ENCODE measurements at places on chromosomes 13 and 19. TPM values are rescaled to one million over a fixed set of nuclear protein-coding genes. Genes with fewer than 3 reads are reported as not detected.

Gene ARRDC2
- total RNA-seq = 16.6 TPM

Gene LILRA5
- total RNA-seq = 0.66 TPM

- peak; percentile 51 for DNase-seq
Observed at GRCh38 chr19:3075605-3076431, 13.5 kb upstream of the TLE5 start.

Gene TYROBP
- total RNA-seq = 26.2 TPM

GRCh38 chr13:99279637-99280036 is 21.5 kb upstream of the GPR18 start:
- DNase-seq = no peak

Gene BCAM
- total RNA-seq = 91.9 TPM

DNA sequence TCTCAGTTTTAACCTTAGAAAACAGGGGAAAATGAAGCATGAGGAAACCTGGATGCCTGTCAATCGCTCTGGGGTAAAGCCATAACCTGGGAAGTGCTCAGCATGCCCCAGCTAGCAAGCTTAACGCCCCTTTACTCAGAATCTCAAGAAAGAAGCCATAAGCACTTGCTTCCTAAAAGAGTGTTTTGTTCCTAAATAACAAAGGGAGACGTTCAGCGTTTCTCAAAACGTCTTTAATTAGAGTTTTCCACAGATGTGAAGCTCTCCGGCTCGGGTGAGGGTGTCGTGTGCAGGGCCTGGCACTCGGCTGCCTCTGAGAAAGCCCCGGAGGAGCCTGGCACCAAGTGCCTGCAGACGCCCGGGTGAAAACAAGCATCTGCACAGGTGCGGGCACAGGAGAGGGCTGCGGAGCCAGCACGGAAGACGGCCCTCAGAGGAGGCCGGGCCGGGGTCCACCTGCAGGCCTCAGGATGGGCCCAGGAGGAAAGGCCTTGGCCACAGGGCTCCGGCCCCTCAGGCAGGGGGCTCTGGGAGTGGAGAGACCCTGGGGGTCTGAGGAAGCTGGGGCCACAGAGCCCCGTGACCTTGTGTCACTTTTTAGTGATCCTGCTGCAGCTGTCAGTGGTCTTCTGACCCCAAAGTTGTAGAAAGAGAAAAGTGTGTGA is 6.2 kb downstream of the GAS6 start:
- no peak for DNase-seq

DNA sequence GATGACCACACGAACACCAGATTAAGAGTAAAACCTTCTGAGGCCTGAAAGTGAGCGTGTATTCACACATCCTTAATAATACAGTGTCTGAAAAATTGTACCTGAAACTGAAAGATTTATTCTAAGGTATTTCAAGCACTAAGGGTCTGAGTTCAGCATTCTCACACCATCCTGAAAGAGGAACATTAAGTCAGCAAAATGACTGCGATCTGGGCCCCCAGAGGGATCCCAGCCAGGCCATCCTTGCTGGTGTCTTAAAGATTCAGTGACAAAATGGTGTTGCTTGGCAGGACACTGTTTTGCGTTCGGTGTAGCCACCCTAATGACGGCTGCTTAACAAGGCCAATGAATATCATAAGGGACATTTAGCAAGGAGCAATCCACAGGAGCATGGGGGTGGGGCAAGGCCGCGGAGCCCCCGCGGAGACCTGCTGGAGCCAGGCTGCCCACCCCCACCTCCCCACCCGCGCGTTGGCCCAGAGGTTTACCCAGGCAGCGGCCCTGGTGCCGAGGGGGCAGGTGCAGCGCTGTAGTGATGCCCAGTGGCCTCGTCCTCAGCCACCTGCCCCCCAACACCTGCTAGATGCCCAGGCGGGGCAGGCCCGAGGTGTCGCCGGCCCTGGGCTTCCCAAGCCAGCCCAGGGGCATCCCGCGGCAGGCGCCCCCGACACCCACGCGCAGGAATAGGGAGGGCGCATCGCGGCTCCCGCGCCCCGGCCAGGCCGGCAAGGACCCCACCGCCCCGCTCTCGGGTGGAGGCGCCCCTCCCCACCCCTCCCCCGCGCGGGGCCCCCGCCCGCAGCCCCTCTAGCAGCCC is 742 bp downstream of the NALCN start:
- DNase-seq = no peak

Gene GFY
- total RNA-seq = 0.14 TPM

DNA sequence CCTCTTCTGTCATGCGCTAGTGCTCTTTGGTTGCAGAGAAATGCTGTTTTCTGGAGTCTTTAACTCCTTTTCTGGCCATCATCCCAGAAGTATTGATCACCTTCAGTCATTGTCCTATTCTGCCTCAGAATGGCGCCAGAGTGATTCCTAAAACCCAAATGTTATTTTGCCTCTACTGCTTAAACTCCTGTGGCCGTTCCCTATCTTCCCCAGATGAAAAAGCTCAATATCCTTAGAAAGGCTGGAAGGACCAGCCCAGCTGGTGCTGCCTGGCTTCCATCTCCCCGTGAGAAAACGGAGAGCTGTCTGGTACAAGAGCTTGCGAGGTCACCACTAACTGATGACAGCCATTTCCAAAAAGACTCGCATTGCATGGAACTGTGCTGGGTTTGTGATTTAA is 179.1 kb downstream of the RBM26 start:
- no peak for DNase-seq

Gene KIR3DL1
- not detected for total RNA-seq

- no peak for DNase-seq
Observed at GRCh38 chr13:109275852-109276251, 510.5 kb downstream of the IRS2 start.

Gene DIRAS1
- 195 TPM for total RNA-seq

- DNase-seq = no peak
Observed at GRCh38 chr13:43088093-43088511, 64.7 kb downstream of the DNAJC15 start.

GRCh38 chr19:6260376-6260775 is 19.4 kb downstream of the MLLT1 start:
- no peak for DNase-seq

Gene CGB2
- total RNA-seq = not detected

Gene UBL3
- 25.2 TPM for total RNA-seq

Gene HS6ST3
- 2.0 TPM for total RNA-seq

DNA sequence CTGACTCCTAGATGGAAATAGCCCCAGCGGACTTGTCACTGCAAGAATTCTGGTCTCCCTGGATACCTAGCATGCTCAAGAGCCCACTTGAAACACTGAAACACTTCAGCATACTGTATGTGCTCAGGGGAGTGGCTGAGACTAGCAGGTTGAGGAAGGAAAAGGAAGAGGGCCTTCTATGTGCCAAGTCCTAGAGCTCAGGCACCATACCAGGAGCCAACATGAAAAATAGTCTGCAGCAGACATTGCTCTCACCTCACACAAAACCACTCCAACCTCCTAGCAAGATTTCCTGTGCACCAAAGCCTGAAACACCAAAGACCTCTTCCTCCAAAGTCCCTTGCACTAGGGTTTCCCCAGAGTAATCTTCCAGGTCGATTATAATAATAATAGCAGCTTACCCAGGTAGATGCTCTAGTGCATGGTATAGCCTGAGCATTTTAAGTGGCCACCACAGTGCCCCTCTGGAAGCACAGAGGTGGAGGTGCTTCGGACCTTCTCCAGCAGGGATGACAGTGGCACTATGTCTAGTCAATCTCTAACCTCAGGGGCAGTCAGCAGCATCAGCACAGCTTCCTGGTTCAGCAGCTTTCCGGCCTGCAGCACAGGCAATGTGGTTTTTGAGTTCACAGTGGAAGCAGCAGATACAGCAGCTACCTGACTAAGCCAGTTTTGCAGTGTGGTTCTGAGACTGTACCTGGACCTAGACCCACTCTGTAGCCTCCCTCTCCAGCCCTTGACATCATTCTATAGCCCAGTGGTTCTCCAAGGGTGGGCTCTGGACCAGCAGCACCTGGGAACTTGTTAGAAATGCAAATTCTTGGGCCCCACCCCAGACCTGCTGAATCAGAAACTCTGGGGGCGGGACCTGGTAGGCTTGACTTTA is 45.6 kb upstream of the UBE2L5 start:
- no peak for DNase-seq

- no peak for DNase-seq
Observed at GRCh38 chr13:111486801-111487200, 166.4 kb downstream of the TEX29 start.

Gene LCP1
- total RNA-seq = 14.1 TPM

Gene TNFSF9
- 0.38 TPM for total RNA-seq

DNA sequence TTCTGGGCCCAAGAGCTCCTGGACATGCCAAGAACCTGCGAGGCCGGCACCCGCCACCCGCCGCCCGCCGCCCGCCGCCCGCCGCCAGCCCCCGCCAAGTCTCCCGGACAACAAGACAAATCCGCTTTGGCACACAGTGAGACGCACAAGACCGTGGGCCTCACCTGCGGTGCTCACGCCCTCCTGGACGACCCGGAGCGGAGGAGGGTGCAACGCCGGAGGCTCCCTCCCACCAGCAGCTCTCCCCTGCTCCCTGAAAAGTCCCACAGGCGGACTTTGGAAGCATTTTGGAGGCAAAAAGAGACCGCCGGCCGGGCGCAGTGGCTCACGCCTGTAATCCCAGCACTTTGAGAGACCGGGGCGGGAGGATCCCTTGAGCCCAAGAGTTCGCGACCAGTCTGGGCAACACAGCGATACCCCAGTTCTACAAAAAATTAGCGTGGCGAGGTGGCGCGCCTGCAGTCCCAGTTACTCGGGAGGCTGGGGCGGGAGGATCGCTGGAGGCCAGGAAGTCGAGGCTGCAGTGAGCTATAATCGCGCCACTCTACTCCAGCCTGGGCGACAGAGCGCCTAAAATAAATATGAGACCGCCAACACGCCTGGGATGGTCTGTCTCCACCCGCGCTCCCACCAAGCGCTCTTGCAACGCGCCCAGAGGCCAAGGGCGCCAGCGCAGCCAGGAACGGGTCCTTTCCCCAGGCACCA is 783 bp downstream of the RHPN2 start:
- DNase-seq = no peak

DNA sequence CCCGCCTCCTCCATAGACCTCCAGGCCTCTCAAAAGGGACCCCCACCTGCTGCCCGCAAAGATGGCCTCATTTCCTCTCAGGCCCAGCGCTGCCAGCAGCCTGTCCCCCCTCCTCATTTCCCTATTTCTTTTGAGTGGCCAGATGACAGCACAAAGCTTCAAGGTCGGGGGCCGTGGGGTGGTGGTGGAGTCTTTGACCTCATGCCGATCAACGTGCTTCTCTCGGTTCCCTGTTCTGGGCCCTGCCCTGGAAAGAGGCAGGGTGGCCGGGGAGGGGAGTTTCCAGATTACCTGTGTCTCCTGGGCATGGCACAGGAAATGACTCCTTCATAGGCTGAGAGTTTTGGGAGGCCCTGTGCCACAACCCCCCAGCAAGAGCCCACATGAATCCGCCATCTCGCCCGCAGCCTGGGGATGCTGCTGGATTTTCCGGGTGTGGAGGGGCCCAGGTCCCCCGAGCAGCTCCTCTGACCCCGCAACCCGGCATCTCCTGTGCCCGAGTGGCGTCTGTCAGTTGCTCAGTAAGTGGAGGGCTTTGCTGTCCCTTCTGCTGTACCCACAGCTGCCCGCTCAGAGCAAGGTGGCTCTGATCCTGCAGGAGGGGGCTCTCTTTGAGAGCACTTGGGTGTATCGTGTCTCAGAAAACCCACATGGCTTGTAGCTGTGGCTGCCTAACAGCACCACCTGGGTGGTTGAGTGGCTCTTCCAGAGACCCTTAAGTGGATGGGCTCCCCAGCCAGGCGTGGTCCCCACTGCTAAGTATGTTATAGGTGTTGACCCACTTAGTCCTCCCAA is 139.4 kb downstream of the SIPA1L3 start:
- DNase-seq = no peak

DNA sequence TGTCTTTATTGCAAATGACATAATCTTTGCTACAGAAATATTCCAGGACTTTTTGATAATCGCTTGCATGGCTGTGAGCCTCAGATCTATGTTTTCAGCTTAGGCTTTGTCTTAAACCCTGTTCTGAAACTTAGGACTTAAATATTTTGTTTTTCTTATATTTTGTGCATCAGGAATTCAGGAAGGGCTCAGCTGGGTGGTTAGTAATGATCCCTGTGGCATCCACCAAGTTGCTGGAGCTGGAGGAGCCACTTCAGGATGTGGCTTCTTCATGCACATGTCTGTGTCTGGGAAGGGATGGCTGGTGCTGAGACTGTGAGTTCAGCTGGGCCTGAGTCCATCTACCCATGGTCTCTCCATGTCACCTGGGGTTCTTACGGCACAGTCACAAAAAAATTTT is 48.9 kb upstream of the LRCH1 start:
- no peak for DNase-seq

- no peak for DNase-seq
Observed at GRCh38 chr13:110496281-110496680, 65.2 kb downstream of the RAB20 start.

Gene LAIR2
- total RNA-seq = not detected

- DNase-seq = no peak
Observed at GRCh38 chr19:48308631-48309586, 16.4 kb upstream of the EMP3 start.

DNA sequence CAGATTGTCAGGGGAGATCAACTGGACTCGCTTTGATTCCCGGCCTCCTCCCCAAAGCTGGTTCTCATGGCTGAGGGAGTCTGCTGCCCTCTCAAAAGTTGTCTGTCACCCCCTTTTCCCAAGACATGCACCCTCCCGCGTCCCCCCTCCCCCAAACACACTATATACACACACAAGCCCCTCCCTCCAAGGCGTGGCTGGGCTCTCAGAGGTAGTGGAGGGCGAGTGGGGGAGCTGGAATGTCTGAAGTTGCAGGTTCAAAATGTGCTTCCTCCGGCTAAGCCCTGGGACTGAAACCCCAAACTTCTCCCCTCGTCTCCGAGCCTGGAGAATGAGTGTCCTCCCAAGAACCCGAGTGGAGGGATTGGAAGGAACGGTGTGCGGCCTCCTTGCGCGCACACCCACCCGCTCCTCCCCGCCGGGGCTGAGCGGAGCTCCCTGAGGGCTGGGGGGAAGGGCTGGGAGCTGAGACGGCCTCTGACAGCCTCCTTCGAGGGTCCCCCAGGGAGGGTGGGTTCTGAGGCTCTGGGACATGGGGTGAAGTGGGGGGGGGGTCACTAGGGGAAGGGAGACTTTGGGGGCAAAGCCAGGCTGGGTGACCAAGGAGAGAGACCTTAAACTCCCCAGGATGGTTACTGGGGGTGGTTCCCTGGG is 9.9 kb upstream of the MEIS3 start:
- no peak for DNase-seq

GRCh38 chr19:33055718-33056117 is 9.0 kb downstream of the RHPN2 start:
- no peak for DNase-seq

- DNase-seq = peak; percentile 55
Observed at GRCh38 chr19:49056101-49056901, 1.2 kb downstream of the CGB7 start.

GRCh38 chr13:84466461-84466860 is 584.2 kb upstream of the SLITRK1 start:
- DNase-seq = no peak
